HL-60 (cell line): ENCODE measurements at places on chromosomes 5 and 9.

DNA sequence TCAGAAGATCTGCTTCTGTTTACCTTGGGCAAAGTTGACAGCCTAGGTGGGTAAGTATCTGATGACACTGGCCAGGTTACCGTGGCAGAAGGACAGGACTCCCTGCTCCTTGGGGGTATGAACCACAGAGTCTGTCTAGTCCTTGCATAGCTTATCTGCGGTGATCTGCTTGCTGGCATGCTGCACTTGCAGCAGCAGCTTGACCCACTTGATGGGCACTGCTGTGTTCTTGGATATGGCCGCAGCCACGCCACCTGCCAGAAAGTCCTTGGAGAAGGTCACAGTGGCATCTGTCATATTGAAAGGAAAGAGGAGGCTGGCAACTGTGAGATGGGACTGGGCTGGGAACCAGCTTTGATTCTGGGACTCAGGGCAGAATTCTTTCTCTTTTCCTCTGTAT lies 35.9 kb upstream of the POC5 start:
- no peak for DNase-seq

DNA sequence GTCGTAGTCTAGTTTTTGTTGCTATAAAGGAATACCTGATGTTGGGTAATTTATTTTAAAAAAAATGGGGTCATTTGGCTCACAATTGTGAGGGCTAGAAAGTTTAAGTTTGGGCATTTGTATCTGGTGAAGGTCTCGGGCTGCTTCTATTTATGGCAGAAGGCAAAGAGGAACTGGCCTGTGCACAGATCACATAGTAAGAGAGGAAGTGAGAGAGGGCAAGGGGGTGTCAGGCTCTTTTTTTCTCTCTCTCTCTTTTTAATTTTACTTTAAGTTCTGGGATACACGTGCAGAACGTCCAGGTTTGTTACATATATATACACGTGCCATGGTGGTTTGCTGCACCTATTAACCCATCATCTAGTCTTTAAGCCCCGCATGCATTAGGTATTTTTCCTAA lies 453.3 kb downstream of the DIRAS2 start:
- DNase-seq: peak; percentile 50

DNA sequence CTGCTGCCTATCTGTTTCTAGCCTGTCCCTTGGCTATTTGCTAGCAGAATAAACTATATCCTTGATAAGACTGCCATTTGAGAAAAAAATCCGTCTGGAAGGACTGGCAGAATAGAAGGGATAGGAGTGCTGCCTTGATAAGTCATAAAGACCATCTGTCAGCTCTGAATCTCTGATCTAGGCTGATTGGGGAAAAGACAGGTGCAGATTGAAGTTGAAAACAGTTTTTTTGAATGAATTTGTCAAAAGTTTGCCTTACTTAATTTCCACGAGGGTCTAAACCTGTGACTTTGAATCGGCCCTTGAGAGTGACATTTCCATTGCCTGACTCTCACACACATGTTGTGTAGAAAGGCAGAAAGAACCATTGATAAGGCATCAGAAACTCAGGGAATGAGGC lies 218.6 kb downstream of the MAN2A1 start:
- no peak for DNase-seq

DNA sequence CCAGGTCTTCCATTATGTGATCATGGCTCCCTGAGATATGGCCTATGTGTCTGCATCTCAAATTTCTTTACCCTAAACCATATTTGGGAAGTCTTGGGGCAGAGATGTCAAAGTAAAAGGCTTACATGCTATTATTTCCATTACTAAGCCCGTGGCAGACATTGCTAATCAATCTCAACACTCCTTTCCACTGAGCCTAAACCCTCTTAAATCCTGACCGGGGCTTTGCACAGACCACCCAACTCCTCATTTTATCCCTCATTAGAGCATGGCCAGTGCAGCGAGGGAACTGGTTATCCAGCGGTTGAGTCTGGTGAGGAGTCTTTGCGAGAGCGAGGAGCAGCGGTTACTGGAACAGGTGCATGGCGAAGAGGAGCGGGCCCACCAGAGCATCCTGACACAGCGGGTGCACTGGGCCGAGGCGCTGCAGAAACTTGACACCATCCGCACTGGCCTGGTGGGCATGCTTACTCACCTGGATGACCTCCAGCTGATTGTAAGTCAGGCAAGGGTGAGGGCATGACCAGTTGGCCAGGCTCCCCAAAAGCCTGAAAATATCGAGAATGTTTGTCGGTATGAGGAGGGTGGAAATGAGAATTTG lies 11.0 kb downstream of the BSPRY start:
- DNase-seq: no peak

DNA sequence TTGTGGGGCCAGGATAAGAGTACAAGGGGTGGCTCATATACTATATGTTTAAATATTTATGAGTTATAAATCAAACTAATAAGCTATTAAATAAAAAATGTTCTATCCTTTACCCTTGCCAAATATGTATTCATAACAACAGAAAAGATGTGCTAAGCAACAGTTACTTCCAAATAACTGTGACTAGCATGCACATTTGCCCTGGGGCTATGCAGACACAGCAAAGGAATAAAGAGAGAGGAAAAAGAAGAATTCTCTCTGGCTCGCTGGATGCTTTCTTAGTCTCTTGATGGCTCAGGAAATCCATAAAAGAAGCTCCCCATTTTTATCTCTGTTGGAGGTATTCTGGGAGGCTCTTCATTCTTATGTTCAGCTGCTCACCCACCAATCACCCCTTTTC lies 182.4 kb upstream of the ATP10B start:
- DNase-seq: no peak

GRCh38 chr9:6631207-6631512 lies 14.4 kb downstream of the GLDC start:
- DNase-seq: no peak

- DNase-seq: no peak
Observed at GRCh38 chr5:103461243-103461642, 101.3 kb downstream of the NUDT12 start.

DNA sequence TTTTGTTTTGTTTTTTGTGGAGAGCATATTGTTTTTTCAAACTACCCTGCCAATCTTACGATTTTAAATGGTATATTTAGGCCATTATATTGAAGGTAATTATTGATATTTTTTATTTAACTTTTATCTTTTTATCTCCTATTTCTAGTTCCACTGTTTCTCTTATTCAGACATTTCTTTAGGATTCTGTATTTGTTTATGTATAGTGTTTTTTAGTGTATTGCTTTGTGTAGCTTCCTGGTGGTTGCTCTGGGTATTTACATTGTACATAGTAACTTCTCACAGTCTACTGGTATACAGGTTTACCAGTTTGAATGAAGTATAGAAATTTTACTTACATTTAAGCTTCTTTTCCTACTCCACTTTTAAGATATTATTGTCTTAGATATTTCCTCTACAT lies 63.2 kb downstream of the ERCC6L2 start:
- DNase-seq: no peak

- DNase-seq: no peak
Observed at GRCh38 chr5:88873447-88873846, 9.5 kb downstream of the MEF2C start.

DNA sequence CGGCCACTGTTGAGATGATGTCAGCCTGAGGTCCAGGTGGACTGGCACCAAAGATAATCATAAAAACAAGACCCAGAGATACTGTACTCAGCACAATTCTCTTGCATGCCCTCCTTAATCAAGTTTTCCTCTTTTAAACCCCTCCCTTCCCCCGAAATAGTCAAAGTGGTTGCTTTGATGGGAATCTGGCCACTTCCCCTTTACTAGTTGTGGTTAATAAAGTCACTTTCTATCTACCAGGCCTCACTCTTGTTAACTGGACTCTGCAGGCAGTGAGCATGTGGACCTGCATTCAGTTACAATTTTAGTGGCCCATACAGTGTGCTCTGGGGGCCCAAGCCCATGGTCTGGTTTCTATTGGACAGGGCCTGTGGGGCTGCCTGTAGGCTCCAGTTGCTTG lies 17.5 kb downstream of the FBP2 start:
- DNase-seq: no peak

- DNase-seq: no peak
Observed at GRCh38 chr9:121909111-121909510, 184.0 kb downstream of the TTLL11 start.

GRCh38 chr5:157651623-157652376 lies 438 bp downstream of the SOX30 start:
- DNase-seq: peak; percentile 45
